Testis (tissue), 5 donors: ENCODE measurements at places on chromosomes 2 and 18.

GRCh38 chr2:160169471-160169870, 30.6 kb downstream of the ITGB6 start:
- no peak for DNase-seq

- DNase-seq = no peak
These were observed 3.0 kb downstream of the TTC32 start for GRCh38 chr2:19898592-19899329.

- DNase-seq = no peak
These were observed 100.8 kb upstream of the ASAP2 start for GRCh38 chr2:9105601-9106337.

DNA sequence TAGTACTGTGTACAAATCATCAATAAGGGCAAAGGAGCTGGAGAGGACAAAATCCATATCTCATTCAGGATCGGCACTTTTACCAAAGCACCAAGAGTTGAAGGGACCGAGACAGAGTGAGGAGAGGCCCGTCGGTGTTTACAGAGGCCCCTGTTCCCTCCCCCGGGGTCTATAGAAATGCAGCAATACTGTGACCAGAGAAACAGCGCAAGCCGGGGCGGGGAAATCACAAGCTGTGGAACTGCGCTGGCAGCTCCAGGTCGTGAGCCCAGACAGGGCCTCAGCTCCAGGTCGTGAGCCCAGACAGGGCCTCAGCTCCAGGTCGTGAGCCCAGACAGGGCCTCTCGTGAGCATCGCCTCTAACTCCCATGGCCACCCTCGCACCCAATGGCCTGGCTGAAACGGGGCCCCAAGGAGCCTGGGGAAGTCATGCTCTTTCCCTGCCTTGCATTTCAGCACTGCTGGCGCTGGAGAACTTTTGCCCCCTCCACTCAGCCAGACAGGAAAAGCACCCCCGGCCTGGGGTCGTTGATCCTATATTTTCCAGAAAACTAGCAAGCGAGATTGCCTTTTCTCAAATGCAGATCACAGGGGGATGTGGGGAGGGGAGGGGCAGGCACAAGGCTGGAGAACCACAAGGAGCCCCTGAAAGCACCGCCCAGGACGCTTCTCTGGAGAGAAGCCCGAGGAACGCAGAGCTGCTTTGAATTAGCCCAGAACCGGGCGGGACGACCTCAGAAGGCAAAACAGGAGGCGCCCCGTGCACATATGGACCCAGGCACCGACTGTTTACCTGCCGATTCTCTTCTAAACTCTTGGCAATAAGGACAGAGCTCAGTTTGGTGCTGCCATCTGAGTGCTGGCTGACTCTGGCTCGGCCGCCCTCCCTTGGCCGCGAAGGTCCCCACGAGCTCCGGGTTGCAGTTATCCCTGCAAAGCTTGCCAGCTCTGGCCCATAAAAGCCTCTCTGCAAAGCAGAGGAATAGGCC, 223.7 kb downstream of the ACKR3 start:
- no peak for DNase-seq

DNA sequence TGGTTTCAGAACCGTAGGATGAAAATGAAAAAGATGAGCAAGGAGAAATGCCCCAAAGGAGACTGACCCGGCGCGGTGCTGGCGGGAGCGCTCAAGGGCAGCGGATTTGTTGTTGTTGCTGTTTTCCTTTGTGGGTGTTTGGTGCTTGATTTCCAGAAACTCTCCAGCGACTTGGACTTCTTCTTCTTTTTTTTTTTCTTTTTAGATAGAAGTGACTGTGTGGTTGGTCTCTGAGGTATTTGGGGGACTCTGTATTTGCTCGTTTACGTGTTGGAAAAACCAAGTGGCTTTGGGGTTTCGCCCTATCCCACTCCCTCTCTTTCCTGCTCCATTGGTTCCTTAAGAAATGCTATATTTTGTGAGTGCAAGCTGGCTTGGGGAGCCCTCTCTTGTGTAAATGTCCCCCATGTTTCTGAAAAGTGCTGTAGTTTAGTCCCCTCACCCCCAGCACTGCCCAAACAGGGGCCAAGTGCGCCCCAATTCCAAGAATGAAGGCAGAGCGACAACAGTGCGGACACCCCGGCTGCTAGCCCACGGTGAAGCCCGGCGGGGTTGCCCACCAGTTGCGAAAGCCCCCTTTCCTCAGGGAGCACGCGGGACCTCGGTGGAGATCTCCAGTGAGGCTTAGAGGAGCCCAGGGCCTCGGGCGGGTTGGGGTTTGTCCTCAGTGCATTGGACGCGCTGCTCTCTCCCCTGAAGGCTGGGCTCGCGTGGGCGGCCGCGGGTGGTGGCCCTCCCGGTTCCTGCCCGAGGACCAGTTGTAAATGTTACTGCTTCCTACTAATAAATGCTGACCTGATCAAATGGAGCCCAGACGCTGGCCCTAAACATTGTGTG, 1.8 kb downstream of the HOXD9 start:
- DNase-seq = peak; percentile 11

DNA sequence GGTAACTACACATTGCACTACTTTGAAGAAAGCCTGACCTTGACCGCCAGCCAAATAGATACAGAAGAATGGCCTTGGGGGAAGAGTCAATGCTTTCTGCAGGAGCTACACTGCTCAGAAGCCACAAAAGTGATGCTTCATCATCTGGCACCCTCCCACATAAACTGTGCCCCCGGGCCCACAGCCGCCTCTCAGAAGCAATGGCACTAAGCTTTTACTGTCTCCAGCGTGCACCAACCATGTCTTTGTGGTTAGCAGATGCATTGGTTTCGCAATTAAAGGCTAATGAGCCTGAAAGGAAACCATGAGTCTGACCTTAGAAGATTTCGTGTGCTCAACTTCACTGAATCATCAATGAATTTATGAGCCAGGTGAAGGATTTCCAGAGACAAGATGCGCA, 209.4 kb upstream of the TRIB2 start:
- DNase-seq = no peak

DNA sequence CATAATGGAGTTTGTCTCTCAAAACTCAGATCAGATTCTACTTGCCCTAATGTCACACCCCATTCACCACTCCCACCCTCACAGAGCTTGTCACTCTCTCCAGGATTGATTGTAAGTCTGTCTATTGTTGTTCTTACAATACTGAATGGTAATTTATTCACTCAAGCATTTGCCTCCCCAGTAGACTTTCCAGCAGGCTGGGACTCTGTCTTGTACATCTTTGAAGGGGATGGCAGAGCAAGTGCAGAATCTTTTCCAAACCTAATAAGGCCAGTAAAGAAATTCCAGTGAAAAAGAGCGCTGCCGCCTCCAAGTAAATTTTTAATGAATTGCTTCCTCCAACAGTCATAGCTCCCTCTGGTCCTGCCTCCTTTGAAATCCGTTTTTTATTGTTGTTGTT, 56.9 kb downstream of the RBM43 start:
- no peak for DNase-seq

DNA sequence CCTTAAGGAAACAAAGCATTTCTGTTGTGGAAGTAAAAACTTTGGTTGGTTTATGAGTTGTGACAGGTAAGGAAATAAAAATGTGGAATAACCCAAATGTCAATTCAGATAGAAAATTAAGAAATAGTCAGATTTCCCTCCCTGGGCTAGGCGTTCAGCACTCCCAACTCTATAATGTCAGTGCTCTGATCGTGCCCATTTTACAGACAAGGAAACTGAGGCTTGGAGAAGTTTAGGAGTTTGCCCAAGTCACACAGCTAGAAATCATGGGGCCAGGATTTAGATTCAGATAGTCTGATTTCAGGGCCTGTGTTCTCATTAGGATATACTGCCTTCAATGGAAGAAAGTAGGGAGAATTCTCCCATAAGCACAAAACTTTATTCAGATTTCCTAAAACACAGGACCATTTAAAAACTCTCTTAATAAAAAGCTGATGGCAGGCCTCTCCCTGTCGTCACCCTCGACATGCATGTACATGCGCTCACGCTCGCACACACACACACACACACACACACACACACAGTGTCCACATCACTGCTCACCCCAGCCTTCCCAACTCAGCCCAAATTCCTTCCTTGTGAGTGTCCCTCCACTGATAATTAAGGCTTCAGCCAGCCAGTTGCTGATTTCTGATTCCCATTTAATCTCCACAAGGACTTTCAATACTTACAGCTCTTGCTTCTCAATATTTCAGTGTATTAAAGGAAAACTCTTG, 49.1 kb upstream of the SLC14A2 start:
- DNase-seq = peak; percentile 21

GRCh38 chr2:15038366-15039364, 406.1 kb downstream of the LRATD1 start:
- peak; percentile 32 for DNase-seq

- no peak for DNase-seq
These were observed 42.6 kb downstream of the GALNT1 start for GRCh38 chr18:35624146-35624545.

DNA sequence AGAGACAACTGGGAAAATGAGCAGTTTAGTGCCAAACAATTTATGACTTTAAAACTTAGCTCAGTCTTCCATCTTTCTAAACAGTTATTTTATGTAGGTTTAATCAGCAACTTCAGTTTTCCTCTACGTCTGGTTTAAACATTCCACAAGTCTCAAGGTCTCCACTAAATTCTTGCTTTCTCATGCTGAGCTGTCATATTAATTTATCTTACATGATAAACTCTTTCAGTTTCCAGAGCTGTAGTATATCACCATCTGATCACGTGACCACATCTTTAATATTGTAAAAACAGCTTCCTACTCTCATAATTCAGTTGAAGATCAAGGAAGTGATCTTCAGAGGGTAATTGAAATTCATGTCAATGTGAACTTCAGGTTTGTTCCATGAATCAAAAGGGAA, 158.6 kb downstream of the ZNF804A start:
- DNase-seq = no peak

DNA sequence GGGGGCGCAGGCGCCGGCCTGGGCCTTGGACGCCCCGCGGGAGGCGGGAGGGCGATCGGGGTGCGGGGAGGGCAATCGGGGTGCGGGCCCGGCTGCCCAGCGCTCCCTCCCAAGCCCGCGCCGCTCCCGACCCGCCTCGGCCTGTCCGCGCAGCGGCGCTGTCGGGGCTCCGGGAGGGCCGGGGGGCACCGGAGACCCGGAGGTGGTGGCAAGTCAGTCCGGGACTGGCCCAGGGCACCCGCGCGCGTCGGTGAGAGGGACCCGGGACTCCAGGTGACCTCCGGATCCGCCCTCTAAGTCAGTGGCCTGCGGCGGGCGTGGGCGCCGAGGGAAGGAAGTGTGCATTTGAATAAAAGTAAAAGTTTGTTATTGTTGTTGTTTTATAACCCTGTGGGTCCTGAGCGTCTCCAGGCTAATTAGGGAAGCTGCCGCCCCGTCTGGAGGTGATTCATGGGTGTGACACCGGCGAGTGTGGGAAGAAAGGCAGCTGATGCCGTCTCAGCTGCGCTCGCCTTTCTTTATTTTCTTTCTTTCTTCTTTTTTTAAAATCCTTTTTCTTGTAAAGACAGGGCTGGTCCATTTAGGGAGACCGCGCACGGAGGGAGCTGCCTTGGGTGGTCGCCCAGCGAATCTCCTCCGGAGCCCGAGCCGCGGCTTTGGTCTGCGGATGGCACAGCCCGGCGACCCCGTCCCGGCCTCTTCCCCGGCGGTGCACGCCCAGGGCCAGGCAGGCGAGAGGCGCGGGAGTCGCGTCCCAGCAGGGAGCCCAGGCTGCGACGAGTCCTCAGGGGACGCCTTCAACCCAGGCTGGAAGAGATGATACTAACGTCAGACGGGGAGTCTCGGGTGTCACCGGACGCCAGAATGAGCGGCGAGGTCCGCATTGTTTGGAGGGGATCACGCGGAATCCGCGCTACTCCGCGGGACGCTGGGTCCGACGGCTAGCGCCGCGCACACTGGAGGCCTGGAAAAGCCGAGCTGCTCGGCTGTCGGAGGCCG, 627 bp upstream of the CRACDL start:
- DNase-seq = peak; percentile 46

GRCh38 chr2:88159481-88159880, 10.7 kb upstream of the THNSL2 start:
- no peak for DNase-seq

DNA sequence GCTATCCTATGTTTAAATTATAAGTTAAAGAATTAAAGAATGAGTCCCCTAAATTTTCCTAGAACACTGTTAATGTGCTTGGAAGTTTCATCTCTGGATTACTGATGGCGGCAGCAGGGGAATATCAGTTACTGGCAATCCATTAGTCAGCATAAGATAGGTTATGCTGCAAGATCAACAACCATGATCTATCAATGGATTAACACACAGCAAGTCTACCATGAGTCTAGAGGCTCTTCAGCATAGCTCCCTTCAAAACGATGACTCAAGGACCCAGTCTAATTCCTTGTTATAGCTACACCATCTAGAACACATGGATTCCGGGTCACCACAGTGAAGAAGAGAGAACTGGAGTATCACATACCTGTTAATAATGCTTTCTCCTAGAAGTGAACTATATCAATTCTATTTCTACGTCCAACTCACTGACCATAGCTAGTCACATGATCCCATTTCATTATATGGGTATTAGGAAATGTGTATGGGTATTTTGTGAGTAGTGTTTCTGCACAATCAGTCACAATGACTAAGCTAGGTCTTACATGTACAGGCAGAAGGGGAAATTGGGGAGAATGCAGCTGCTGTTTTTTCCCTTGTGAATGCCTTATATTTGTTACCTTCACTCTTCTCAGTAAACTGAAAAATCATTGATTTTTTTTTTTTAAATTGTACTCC, 108.3 kb upstream of the MAPRE2 start:
- DNase-seq = no peak

DNA sequence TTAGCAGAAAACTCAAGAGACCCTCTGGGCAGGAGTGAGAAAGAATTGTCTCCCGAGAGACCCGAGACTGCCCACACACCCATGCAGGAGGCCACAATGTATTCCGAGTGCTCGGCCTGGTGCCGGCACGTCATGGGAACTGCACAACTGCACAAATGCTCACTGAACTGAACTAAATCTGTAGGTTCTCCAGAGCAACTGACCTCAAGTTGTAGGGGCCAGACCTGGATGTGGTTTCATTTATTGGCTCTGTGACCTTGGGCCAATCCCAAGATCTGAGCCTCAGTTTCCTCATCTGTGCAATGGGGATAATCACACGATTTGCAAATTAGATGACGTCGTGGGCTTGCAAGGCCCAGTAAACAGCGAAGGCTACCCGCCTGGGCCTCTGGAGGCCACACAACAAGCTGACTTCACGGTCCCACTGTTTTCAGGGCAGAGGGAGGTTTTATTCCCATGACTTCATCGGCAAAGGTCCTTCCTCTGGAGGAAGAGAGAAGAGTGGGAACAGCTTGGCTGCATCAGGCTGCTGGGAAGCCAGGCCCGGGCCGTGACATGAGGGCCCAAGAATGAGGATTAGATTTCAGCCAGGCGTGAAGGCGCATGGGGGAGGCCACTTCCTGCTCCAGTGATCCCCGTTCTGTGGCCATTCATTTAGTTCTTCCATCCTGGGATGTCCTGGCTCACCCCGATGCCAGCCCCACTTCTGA, 3.6 kb upstream of the ERFE start:
- DNase-seq = no peak

GRCh38 chr2:188076149-188077056, 215.3 kb upstream of the GULP1 start:
- DNase-seq = no peak

- DNase-seq = no peak
These were observed 109.3 kb downstream of the ANTXR1 start for GRCh38 chr2:69122271-69122670.
